ENCODE measurements at places on chromosomes 7 and 10.

GRCh38 chr10:88617772-88618300 is 31.3 kb downstream of the LIPJ start:
- no peak for DNase-seq

- DNase-seq: peak; percentile 77
These were observed 398.8 kb upstream of the KLF6 start for GRCh38 chr10:4183761-4184261.

DNA sequence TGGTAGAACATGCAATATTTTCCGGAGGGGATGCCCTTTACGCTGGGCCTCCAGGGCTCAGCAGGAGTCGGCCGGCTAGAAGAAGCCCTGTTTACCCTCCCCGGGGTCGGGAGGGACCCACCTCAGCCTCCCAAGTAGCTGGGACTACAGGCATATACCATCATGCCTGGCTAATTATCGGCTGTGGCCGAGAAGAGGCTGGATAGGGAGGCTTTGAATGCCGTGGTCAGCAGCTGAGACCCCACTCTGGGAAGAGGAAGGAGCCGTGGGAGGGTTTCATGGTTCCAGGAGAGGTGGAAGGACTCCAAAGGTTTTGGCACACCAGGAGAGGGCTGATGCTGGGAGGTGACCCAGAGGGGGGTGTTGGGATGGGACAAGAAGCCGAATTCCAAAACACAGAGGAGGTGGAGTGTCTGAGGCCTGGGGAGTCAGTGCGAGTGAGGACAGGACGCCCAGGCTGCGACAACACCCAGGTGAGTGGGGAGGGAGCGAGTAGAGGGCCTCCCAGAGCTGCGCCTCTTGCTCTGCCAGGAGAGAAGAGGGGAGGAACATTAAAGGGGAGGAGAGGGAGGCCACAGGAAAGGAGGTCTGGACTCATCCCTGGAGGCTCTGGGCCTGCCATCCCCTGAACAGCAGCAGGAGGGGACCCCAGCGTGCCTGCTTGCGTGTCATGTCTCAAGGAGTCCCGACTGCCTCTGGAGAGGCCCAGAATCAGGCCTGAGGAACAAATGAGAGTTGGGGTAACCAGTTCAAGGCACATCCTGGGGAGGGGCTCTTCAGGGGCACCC is 19.6 kb downstream of the GRID2IP start:
- no peak for DNase-seq

- no peak for DNase-seq
These were observed 373.4 kb upstream of the PCDH15 start for GRCh38 chr10:55174419-55174818.

GRCh38 chr7:105677817-105678573 is 96.7 kb upstream of the EFCAB10 start:
- no peak for DNase-seq

DNA sequence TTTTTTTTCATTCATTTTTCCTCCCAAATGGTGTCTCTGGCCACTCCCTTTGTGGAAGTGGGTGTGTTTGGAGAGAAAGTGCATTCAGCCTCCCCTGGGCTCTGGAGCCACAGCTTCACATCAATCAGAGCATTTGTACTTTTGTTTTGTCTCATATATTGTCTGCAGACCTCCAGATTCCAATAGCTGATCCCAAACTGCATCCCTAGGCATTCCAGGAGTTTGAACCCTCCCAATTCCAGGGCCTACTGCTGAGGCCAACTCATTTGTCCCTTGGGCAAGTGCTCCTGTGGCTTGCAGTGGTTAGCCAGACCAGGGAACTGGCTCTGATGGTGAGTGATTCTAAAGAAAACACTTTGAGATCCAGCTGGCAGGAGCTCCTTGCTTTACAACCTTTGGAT is 163.3 kb downstream of the IPMK start:
- no peak for DNase-seq

GRCh38 chr7:143321734-143322133 is 5.8 kb downstream of the CLCN1 start:
- DNase-seq: no peak

Data from AG09319 (cell line).